ENCODE measurements at places on chromosomes 12 and 14.

GRCh38 chr12:120873226-120873625, 30.9 kb downstream of the SPPL3 start:
- DNase-seq = no peak

- DNase-seq = peak; percentile 21
Observed at GRCh38 chr12:93954166-93955112, 193.9 kb upstream of the PLXNC1 start.

DNA sequence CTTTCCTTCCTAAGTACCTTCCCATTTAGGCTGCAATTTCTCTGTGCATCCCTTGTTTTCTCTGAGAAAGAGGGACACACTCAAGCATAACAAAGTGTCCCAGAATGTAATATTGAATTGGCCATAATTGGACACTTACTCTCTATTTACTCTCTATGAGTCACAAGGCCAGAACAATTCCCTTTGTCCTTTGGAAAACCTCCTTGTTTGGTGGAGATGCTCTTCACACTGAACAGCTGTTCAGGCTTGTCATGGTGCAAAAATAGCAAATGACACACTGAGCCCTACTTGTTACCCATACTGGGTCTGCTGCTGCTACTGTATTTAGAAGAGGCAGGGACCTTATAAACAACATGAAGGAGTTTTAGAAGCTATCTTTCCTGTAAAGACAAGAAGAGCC, 1590.5 kb upstream of the TMEM132C start:
- DNase-seq = no peak

DNA sequence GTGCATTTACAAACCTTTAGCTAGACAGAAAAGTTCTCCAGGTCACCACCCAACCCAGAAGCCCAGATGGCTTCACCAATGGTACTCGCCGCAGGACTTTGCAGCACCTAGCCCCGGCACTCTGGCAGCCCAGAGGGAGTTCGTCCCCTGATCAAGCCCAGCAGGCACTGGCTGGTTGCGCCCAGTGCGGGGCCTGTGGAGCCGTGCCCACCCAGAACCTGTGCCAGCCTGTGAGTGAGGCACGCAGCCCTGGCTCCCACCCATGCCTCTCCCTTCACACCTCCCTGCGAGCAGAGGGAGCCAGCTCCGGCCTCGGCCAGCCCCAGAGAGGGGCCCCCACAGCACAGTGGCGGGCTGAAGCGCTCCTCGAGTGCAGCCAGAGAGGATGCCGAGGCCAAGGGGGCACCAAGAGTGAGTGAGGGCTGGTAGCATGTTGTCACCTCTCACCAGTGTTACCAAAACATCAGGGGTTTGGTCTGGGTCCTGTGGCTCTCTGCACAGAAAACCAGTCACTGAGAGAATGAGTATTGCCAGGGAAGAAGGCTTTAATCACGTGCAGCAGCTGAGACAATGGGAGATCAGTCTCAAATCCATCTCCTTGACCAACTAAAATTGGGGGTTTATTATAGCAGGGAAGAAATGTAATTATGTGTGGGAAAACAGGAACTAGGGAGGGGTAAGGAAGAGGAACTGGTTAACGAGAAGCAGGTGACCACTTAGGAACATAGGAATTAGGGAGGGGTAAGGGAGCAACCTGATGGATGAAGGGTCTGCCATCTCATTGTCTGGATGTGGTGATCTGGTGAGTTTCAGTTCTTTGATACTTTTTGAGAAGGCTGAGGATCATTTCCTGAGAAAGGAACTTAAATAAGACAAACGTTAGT, 151.3 kb downstream of the NUBPL start:
- DNase-seq = no peak

DNA sequence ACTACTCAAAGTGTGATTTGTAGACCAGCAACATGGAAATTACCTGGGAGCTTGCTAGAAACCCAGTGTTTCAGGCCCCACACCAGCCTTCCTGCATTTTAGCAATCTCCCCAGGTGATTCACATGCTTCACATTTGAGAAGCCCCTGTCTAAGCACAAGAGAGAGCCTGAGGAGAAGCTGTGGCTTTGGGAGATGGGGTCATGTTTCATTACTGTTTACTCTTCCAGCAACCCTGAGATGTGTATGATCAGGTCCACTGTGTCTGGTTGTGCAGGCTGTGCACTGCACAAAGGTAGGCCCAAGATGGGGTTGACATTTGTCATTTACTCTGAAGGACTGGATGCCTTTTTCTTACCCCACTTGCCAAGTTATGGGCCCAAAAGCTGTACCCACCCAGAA, 190.1 kb downstream of the SLC41A2 start:
- DNase-seq = no peak

DNA sequence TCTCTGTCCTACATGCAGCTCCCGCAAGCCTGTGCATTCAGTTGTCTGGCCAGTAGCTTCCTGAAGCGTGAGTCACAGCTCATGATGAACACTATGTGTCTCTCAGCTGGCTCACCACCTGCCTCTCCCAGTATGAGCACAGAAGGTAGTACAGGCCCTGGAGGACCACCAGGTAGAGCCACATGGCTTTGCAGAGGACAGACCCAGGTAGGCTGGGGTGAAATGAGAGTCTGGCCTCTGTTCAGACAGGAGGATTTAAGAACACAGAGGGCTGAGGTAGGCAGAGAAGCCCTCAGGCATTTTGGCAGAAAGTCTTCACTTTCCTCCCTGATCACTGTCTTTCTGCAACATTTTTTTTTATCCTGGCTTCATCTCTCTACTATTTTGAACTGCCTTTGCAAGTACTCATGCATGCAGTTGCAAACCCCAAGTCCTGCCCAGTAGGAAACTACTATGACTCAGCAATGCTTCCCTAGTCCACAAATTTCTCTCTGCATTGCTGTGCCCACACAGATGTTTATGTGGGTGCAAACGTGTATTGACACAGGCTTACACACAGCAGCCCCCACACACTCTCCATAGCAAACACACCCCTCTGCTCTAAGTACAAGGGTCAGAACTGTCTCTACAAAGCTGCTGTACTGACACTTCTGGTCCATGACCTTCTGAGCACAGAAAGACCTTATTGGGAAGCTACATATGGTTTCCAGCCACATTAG, 7.2 kb upstream of the SDR9C7 start:
- peak; percentile 49 for DNase-seq

DNA sequence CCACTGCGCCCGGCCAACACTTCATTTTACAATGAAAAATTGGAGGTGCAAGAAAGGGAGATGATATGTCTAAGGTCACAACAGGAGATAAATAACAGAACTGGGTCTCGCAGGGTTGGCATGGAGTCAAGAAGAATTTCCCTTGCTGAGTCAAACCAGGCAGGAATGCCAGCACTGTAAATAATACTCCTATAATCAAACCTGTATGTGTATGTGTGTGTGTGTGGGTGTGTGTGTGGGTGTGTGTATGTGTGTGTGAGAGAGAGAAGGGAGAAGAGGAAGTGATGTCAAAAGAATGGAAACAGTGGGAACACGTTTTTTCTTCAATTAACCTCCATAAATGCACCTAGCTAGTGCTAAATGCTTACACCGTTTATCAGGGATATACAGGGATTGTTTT, 70.4 kb downstream of the TMEM116 start:
- peak; percentile 2 for DNase-seq

- no peak for DNase-seq
Observed at GRCh38 chr12:40164034-40164433, 58.2 kb upstream of the SLC2A13 start.

- DNase-seq = no peak
Observed at GRCh38 chr14:88204221-88204620, 118.8 kb downstream of the KCNK10 start.

GRCh38 chr12:124543590-124544310, 23.7 kb downstream of the NCOR2 start:
- DNase-seq = no peak

DNA sequence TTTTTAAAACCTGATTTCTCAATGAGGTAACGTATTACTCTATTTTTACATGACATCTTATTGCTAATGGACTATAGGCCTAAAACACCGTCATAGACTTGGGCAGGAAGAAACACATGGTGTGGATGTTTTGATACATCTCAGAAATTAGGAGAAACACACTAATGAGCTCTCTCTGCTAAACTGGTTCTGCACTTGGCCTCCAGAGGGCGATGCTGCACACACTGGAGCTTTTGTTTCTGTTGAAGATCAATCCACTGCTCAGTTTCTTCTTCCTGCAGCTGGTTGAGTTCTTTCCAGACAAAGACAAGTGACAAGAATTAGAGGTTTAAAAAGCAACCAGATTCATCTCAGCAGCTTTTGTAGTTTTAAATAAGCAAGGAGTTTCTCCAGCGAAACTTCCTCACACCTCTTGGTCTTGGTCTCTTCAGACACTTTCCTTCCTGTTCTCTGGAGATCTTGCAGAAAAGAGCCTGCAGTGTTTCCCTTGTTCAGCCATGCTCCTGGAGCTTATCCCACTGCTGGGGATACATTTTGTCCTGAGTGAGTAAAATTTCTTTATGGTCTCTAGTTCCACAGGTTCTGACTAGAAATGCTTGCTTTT, 178.5 kb upstream of the OR4E1 start:
- peak; percentile 46 for DNase-seq

- no peak for DNase-seq
Observed at GRCh38 chr12:33222357-33222756, 217.3 kb downstream of the SYT10 start.

- no peak for DNase-seq
Observed at GRCh38 chr12:65570451-65571130, 253.7 kb upstream of the HMGA2 start.

- no peak for DNase-seq
Observed at GRCh38 chr12:4483885-4484823, 38.5 kb upstream of the FGF6 start.

DNA sequence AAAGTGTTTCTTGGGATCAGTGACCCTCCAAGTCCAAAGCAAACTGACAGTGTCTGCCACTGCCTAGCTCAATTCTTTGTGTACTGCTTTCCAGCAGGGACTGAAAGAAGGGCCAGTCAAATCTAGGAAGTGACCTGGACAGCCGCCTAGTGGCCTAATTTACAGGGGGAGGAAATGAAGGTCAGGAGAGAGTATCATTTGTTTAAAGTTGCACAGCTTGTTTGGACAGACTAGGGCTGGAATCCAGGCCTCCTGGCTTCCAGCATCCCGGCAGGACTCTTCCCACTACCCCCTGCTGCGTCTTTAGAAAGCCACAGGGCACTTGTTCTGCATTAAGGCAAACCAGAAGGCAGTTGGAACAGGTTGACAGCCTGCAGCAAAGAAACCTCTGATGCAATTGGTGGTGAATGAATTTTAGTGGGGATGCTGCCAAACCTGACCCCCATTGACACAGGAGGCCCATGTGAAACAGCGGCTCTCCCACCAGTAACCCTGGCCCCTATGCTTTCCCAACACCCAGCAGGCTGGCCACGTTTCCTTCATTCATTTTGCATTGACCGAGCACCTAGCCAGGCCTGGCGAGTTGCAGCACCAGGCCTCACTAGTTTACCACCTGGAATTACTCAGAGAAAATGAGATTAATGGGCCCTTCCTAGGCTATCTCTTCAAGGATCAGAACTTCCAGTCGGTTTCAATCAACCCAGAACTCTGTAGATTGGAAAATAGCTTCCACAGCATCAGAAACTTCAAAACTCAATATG, 28.2 kb downstream of the GALNT16 start:
- no peak for DNase-seq

DNA sequence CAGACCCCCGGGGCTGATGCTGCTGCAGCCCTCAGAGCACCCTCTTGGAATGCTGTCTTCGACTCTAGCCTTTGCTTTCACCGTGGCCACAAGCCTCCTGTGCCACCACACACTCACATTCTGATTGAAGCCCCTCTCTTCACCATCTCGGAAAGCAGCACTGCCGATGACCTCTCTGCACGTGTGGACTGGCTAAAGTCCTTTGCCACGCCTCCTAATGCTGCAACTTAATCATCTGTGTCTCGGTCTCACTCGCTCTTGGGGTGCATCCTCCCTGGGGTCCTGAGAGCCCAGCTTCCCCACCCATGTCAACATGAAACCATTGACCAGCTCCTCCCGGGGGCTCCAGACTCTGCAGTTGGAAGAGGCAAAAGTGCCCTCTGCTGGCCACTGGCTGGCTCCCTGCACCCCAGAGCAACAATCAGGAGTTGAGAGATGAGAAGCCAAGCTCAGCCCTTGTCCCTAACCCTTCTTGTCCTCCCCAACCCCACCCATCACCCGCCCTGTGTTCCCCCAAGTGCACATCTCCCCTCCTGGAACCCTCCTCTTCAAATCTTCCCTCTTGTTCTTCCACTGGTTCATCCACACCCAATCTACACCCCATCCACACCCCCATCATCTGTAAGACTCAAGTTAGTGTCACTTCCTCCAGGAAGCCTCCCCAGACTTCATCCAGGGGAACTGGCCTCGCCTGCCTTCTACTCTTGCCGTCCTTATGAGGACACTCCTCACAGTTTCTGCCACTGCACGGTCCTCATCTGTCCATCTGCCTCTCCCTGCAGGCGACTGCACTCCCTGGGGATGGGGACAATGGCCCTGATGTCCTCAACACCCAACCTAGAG, 23.6 kb upstream of the FAM181A start:
- DNase-seq = peak; percentile 9

DNA sequence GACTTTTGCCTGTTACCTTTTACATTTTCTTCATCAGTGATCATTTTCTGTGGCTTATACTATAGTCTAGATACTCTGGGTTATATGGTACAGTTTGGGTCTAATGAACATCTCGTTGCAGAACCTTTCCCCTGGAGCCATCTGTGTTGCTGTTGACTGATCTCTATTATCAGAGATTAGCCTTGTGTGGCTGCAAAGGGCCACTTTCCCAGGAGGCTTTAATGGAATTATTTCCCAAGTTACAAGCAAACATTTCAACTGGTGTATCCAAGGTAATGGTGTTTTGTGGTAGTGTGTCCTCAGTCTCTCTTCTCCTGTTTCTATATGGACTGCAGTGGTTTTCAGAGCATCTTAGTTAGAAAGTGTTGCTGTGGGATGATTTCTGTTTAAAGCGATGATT, 25.9 kb downstream of the UTP20 start:
- DNase-seq = no peak

GRCh38 chr12:120406069-120406468, 31.8 kb upstream of the COX6A1 start:
- DNase-seq = no peak

GRCh38 chr12:46815809-46816208, 10.0 kb downstream of the SLC38A4 start:
- no peak for DNase-seq

DNA sequence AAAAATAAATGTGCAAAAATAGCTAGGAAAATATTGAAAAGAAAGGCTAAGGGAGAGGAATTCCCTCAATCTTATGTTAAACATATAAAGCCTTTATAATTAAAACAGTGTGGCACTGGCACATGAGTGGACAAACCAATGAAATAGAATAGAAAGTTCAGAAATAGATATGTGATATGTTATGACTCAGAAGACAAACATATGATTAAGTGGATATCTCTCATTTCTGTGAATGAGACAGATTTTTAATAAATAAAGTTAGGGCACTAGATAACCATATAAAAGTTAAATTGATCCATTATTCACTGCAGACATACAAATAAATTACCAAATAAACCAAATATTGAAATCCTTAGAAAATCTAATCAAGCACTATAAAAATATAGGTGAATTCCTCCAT, 73.0 kb downstream of the ALG10B start:
- DNase-seq = no peak

All from suppressor macrophage treated with lipopolysaccharide for 4 hours (primary cell).